DMS 273 treated with DMSO at 0.1 percent for 48 hours (cell line): ENCODE measurements at places on chromosomes 2 and 18.
A peak's percentile ranks its signal among the peaks of the same experiment; 100 is the strongest.

GRCh38 chr2:43519643-43520221 is 76.1 kb downstream of the THADA start:
- peak; percentile 45 for DNase-seq

- DNase-seq, result no peak
These were observed 132.0 kb upstream of the HDAC4 start for GRCh38 chr2:239532859-239533258.

- DNase-seq, result no peak
These were observed 1135.1 kb upstream of the CHAC2 start for GRCh38 chr2:52632543-52632942.

GRCh38 chr2:19688059-19688458 is 213.7 kb downstream of the TTC32 start:
- no peak for DNase-seq

- no peak for DNase-seq
These were observed 51.2 kb upstream of the ADAM23 start for GRCh38 chr2:206392118-206392517.

GRCh38 chr2:199261239-199261638 is 196.5 kb downstream of the SATB2 start:
- no peak for DNase-seq

DNA sequence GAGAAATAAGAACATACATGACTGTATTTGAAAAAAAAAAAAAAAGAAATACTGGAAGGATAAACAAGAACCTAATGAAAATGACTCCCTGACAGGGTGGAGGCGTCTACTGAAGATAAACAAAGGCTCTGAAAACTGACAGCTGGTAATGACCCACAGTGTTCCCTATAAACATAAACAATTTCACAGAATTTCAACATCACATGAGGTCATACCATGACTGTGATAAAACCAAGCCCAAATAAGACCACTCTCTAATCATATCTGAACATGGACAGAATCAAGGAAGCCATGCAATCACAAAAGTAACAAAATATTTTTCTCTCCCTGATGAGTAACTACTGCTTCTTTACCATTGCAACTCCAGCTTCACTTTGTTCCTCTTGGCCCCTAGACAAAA is 159.3 kb downstream of the FAM124B start:
- no peak for DNase-seq

- DNase-seq, result no peak
These were observed 41.6 kb downstream of the LPIN1 start for GRCh38 chr2:11787991-11788390.

DNA sequence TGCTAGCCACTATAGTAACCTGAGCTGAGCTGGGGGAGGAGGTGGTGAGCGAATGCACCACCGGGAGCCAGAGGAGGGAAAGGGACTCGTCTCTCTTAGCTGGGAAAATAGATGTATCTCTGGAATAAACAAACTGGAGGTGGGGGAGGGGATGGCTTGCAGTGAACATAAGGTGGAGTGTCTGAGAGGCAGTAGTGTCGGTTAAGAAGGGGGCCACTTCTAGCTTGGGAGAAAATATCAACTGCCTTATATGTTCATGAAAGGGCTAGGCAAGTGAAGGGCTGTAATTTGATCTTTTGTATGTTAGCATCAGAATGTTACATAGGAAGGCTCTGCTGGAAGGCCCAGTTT is 2.2 kb downstream of the SETBP1 start:
- peak; percentile 90 for DNase-seq

- no peak for DNase-seq
These were observed 1256.2 kb upstream of the CRIM1 start for GRCh38 chr2:35099342-35099741.

GRCh38 chr18:75049455-75049789 is 159.5 kb downstream of the PTGR3 start:
- no peak for DNase-seq

GRCh38 chr2:165639504-165639903 is 154.5 kb downstream of the GALNT3 start:
- no peak for DNase-seq

DNA sequence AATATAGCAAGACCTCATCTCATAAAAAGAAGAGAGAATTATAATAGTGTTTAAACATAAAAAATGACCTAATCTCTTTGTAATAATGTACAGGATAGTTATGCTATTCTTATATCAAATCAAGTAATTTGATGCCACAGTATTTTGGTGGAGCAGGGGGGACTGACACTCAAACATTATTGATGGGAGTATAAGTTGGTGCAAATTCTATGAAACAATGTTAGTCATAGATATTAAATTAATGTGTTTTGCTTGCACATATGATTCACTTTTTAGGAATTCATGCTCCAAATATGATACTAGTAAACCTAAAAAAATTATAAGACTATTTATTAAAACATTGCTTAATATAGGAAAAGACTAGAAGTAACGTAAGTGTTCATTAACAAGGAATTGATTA is 256.1 kb upstream of the SYT4 start:
- no peak for DNase-seq

GRCh38 chr2:154704991-154705390 is 6.5 kb downstream of the KCNJ3 start:
- peak; percentile 38 for DNase-seq

- DNase-seq, result peak; percentile 17
These were observed 980 bp upstream of the PDE6D start for GRCh38 chr2:231781798-231782726.

DNA sequence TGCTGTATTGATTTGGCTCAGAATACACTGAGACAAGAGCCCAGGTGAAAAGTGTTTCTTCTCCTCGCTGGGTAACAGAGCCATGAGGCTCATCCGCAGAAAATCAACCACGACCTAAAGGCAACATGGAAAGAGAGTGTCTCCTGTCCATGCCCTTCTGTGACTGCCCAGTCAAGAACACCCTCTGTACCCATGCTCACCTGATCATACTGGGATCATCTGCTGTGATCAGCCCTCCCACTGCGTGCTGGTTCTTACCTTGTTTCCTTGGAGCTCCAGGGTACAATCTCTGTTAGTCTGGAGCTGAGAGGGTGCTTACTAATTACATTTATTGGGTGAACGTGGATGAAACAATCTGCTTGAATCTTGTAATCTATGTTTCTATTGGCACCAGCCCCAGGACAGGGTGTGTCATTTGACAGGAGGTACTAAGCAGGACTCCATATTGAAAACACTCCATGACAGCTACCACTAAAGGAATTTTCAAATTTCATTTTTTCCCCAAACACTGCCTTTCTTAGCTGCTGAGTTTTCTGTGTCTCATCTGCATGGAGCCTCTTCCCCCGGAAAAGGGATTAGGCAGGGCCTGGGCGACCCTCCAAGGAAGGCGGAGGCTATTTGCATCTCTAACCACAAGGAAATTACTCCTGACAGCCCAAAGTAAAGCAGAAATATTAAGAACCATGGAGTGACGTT is 39.7 kb upstream of the GRP start:
- no peak for DNase-seq
